ENCODE measurements at places on chromosomes 11 and 22. TPM values are rescaled to one million over a fixed set of nuclear protein-coding genes. Genes with fewer than 3 reads are reported as not detected.

MIOX gene
- 0.29 TPM for total RNA-seq

GAB4 gene
- total RNA-seq, result not detected

NXPE2 gene
- not detected for total RNA-seq

- DNase-seq, result no peak
Measured at GRCh38 chr11:105033343-105033742, 1.6 kb downstream of the CASP1 start.

DNA sequence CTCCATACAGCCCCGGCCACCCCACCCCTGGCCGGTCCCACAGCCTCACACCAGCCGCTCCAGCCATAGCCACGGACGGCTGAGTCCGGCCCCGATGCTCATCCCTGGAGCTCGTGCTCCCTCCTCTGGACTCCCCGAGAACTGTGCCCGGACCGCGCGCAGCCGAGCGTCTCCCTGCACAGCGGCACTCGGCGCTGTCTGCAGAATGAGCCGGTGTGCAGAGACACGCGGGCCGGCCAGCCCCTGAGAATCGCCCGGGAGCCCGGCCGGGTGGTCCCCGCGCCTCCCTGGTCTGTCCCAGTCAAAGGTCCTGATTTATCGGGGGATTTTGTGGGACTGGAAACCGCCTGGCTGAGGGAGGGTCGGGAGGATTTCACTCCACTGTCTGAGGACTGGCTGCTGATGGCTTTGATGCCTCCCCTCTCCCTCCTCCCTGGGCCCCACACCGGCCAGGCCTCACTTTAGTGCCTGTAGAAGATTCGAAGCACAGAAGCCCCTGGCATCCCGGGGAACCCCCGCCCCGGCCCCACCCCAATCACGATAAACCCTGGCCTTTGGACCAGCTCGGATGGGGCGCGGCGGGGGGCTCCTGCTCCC, 102.7 kb downstream of the BRD1 start:
- peak; percentile 40 for DNase-seq

SOX10 gene
- total RNA-seq, result not detected

Data from NCI-H460 (cell line).